ENCODE measurements at places on chromosomes 1 and 21.

DNA sequence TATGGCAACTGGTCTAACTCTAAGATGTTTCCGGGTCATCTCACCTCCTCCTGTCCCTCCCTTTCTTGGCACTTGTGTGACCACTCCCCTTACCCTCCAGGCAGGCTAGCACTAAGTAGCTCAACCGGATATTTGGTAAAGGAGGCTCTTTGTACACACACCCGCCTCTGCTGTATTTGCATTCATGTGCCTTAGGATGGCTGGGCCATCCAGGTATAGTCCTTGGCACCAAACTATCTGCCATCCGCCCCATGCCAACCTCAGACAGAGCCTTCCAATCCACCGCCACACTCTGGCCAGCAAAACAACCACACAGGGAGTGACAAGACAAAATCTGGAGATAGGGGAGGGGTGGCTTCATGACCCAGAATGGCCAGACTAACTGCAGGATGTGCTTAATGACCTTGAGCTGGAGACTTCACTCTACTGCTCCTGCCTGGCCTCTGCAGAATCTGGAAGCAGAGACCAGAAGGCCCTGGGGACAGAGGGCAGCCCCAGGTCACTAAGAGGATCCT lies 59.5 kb downstream of the CDK18 start:
- DNase-seq, result no peak

- DNase-seq, result no peak
These were observed 2.5 kb downstream of the PBX1 start for GRCh38 chr1:164561472-164561871.

DNA sequence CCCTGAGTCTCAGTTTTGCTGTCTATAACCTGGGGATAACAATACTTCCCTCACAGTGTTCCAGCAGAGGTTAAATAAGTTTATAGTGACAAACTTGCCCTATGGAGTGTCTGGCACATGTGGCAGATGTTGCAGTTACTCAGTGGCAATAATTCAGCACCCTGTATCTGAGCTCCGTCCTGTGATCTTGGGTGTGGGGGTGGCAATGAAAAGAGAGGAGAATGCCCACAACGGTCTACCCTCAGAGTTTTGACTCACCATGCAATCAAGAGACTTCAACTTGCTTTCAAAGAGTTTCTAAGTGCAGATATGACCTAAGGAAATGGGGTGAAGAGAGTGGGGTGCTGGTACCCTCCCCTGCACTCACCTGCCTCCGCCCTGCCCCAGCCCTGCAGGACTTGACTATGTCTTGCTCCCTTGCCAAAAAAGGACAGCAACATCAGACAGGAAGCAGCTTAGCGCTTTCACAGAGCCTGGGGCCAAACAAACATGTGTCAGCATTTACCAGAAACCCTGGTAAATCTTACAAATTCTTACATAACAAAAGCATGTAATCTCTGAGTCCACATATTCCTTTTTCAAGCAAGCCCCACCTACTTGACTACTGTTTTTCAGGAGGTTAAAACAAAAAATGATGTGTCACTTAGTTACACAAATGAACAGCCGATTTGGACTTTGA lies 185.1 kb upstream of the CAMK1G start:
- no peak for DNase-seq

DNA sequence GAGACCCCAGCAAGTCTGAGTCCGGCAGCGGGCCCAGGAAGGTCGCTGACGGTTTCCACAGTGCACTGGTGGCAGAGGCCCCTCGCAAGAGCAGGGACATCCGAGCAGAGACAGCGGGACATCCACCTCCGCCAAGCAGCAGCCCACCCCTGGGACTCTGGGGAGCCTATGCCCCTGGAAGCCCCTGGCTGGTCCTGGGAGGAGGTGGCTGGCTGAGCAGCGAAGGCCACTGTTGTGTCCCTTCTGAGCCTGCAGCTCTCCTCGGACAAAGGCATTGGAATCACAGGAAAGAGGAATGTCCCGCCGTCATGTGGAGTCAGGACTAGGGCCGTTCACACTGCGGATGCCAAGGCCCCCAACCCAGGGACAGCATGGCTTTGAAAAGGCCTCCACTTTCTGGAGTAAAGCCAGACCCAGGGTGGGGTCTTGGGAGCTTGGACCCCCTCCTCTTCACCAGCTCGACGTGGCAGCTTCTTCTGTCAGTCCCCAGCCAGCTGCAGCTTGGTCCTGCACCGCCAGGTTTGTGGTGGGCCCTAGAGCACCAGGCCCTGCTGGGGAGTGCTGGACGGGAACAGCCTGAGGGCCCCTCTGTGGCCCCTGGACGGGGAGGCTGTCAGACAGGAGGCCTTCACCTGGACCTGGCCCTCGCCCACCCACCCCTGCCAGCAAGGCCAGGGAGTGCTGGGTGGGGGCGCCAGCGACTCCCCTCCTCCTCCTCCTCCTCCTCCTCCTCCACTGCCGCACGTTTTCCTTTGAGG lies 1.4 kb downstream of the MEGF6 start:
- DNase-seq, result no peak

DNA sequence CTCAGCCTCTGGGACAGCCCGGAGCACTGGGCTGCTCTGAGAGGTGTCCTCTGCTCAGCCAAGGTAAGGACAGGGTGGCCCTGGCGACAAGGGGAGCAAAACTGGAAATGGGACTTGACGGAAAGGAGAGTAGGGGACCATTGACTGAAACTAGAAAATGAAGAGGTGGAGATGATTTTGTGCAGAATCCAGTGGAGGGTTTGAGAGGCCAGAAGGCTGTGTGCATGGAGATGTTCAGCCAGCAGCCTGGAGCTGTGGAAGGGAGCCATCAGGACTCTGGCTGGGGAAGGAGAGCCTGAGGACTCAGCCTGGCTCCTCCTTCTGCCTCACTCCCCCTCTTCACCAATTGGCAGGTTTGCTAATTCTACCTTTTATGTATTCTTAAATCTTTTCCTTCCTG lies 114.2 kb downstream of the EDEM3 start:
- no peak for DNase-seq

- DNase-seq, result no peak
These were observed 33.7 kb upstream of the VASH2 start for GRCh38 chr1:212916481-212917133.

DNA sequence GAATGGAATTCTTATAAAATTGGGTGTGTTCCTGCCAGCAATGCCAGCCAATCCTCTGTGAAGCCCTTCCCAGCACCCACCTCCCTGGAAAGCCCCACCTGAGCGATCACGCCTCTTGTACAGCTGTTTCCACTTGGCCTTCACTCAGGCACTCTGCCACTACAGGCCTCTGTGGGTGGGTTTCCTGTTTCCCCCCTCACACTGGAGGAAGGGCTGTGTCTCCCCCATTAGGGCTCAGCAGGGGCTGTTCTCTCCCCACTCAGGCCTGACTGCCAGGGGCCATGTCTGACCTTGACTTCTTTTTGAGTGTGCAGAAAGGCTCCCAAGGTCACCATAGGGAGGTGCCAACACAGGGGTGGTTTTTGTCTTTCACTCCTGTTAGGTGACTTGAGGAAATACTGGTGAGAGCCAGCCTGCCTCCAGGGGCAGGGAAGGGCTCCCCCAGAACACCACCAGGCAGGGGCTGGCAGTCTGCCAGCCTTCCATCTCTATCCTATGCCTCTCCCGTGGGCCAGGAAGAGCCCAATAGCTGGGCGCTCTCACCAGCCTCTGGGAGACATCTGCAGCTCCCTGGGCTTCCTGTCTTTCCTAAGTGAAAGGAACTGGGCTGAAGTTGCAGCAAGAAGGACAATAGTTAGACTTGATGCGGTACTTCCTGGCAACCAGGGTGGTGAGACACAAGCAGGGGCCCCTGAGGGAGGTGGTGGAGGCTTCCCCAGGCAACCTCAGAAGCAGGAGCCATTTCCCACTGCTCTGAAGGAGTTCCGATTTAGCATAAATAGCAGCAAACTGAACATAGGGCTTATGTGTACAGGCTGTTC lies 49.1 kb downstream of the ELK4 start:
- DNase-seq, result no peak

DNA sequence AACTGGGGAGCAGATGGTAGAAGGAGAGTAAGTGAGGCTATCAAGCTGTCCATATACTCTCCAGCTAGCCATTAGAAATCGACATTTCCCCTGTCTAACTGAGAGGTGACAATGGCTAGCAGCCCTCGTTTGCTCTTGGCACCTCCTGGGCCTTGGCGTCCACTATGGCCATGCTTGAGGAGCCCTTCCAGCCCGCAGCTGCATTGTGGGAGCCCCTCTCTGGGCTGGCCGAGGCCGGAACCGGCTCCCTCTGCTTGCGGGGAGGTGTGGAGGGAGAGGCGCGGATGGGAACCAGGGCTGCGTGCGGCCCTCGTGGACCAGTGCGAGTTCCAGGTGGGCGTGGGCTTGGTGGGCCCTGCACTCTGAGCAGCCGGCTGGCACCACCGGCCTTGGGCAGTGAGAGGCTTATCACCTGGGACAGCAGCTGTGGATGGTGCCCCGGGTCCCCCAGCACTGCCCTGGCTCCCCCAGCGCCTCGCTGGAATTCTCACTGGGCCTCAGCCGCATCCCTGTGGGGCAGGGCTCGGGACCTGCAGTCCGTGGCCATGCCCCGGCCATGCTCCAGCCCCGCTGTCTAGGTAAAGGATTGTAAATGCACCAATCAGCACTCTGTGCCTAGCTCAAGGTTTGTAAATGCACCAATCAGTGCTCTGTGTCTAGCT lies 56.2 kb upstream of the PARP1 start:
- no peak for DNase-seq
